ENCODE measurements at places on chromosomes 2 and 18.
A peak's percentile ranks its signal among the peaks of the same experiment; 100 is the strongest.

- no peak overlapping the region for H3K27ac ChIP-seq
- no peak for DNase-seq
- H3K36me3 ChIP-seq, result no peaks in the 10 kb centered on the region
- H3K4me1 ChIP-seq, result no peaks in the 10 kb centered on the region
- no peaks in the 10 kb centered on the region for H3K27me3 ChIP-seq
Observed at GRCh38 chr2:43798300-43798699, 24.5 kb downstream of the DYNC2LI1 start.

GRCh38 chr2:220966636-220967035 is 605.5 kb downstream of the EPHA4 start:
- no peaks in the 10 kb centered on the region for H3K36me3 ChIP-seq
- no peak for DNase-seq
- H3K4me1 ChIP-seq, result no peaks in the 10 kb centered on the region
- no peaks in the 10 kb centered on the region for H3K27me3 ChIP-seq
- no peak overlapping the region for H3K4me3 ChIP-seq

- peaks cover 42% of the 10 kb centered on the region for H3K27me3 ChIP-seq
- H3K4me1 ChIP-seq, result peaks cover 21% of the 10 kb centered on the region
- no peak for DNase-seq
- no peak overlapping the region for H3K27ac ChIP-seq
Observed at GRCh38 chr2:25127646-25128045, 40.7 kb downstream of the POMC start.

GRCh38 chr2:24724111-24724775 is 68.9 kb downstream of the PTRHD1 start:
- H3K4me1 ChIP-seq, result peaks cover 12% of the 10 kb centered on the region
- no peak overlapping the region for H3K4me3 ChIP-seq
- no peaks in the 10 kb centered on the region for H3K27me3 ChIP-seq

GRCh38 chr18:34121200-34121721 is 103.5 kb downstream of the NOL4 start:
- DNase-seq, result no peak
- H3K4me1 ChIP-seq, result no peaks in the 10 kb centered on the region
- no peak overlapping the region for H3K4me3 ChIP-seq
- H3K27me3 ChIP-seq, result no peaks in the 10 kb centered on the region
- H3K36me3 ChIP-seq, result no peaks in the 10 kb centered on the region
- H3K27ac ChIP-seq, result no peak overlapping the region

DNA sequence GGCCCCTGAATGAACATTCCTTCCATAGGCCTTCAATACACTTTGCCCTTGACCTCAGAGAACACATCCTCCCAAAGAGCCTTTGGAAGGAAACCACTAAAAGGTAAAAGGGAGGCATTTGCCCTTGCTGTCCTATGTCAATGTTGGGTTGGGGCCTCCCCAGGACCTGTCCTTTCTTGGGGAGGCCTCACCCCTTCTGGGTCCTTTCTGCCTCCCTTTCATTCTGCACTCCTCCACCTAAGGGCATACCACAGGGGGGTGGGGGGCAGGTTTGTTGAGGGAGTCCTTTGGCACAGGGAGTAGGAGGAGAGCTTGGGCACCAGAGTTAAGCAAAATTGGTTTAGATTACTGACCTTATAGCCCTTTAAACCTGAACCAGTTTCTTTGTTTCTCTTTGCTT is 32.5 kb upstream of the ATP6V1B1 start:
- no peak for DNase-seq
- H3K36me3 ChIP-seq, result peaks cover 2% of the 10 kb centered on the region
- no peak overlapping the region for H3K4me3 ChIP-seq
- H3K27ac ChIP-seq, result no peak overlapping the region

DNA sequence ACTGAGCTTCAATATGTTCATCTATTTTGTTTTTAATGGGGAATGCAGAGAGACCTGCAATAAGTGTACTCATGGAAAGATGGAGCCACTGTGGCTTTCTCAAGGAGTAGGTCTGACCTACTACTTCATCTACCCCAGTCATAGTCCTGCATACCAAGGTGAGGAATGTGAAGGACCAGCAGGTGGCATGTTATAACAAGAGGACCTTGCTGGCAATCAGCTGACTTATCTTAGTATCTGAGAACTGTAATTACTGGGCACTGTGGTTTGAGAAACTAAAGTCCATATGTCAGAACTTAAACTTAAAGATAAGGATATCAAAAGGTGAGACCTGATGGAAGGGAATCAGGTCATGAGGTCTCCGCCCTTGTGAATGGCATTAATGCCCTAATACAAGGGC is 1104.2 kb downstream of the BCL11A start:
- H3K27ac ChIP-seq, result no peak overlapping the region
- H3K4me1 ChIP-seq, result no peaks in the 10 kb centered on the region
- H3K4me3 ChIP-seq, result no peak overlapping the region

GRCh38 chr2:36480636-36481035 is 117.3 kb downstream of the FEZ2 start:
- no peak overlapping the region for H3K27ac ChIP-seq
- no peaks in the 10 kb centered on the region for H3K27me3 ChIP-seq
- no peak overlapping the region for H3K4me3 ChIP-seq
- peaks cover 8% of the 10 kb centered on the region for H3K36me3 ChIP-seq
- DNase-seq, result no peak

DNA sequence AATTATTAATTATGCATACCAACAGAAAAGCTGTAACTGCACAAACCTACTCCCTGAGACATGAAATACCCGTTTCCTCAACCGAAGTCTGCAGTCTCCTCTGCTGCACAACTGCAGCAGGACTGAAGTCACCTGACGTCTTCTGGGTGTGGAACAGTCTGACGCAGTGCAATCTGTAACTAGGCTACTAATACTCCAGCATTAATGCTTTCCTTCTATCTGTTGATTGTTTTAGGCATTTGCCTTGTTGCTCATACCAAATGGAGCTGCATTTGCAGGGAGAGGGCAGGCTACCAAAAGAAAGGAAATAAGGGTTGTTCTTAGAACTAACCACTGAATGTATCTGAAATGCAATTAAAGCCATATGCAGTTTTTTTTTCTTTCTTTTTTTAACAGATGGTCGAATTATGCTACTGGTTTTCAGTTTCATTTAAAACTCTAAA is 40.1 kb downstream of the RTN4 start:
- peak; percentile 10 for DNase-seq
- peaks cover 74% of the 10 kb centered on the region for H3K4me1 ChIP-seq
- H3K27me3 ChIP-seq, result no peaks in the 10 kb centered on the region

DNA sequence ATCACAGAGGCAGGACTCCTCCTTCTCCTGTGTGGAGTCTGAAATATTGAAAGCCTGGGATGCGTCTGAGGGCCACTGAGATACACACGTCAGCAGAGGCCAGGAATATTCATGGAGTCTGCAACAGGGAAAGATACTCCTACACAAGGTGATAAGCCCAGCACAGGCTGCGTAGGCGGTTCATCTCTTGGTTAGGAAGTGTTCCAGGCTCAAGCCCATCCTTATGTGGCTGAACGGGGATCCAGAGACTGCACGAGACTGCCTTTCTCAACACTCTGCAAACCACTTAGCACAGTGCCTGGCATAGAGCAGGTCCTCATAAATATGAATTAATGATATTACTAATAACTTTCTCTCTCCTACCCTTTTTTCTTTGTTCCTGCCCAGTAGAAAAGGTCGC is 29.2 kb upstream of the AGPS start:
- no peaks in the 10 kb centered on the region for H3K36me3 ChIP-seq
- H3K4me1 ChIP-seq, result no peaks in the 10 kb centered on the region
- no peak overlapping the region for H3K4me3 ChIP-seq
- DNase-seq, result no peak
- no peak overlapping the region for H3K27ac ChIP-seq

DNA sequence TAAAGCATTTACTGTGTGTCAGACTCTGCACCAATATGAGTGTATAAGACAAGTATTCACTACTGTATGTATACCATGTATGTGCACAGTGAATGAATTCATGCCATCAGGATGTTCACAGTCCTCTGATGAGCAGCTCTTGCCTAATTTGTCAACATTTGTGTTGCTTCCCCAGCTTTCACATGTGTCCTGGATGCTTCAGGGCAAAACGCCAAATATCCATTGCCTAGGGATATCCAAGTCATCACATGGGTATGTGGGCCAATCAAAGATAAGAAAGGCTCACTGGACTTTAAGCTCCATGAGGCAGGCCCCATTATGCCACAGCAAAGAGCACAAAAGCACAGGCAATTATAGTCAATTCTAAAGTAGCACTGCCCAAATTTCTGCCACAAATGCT is 134.2 kb upstream of the CHAC2 start:
- no peak overlapping the region for H3K4me3 ChIP-seq
- DNase-seq, result no peak
- H3K36me3 ChIP-seq, result no peaks in the 10 kb centered on the region
- no peaks in the 10 kb centered on the region for H3K27me3 ChIP-seq

- no peak overlapping the region for H3K4me3 ChIP-seq
- H3K4me1 ChIP-seq, result no peaks in the 10 kb centered on the region
- H3K27me3 ChIP-seq, result no peaks in the 10 kb centered on the region
- H3K36me3 ChIP-seq, result peaks cover 14% of the 10 kb centered on the region
- no peak for DNase-seq
Observed at GRCh38 chr18:62928326-62928725, 213.0 kb downstream of the PHLPP1 start.

DNA sequence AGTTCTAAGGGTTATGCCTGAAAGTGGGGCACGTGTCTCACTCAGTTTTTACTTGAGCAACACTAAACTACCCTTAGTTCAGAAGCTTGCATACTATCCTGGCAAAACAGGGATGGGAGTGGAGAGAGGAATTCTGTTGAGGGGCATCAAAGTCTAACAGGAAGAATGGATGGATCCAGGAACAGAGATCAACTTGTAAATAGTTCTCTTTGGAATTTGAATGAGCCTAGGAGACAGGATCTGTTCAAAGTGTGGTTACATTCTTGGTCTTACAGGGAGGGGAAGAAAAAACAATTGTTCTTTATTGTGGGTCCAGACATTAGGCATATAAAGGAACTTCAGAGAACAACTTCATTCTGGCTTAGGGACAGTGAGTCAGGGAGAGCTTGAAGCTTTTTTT is 560.2 kb downstream of the CNTNAP5 start:
- H3K27me3 ChIP-seq, result no peaks in the 10 kb centered on the region
- H3K4me1 ChIP-seq, result no peaks in the 10 kb centered on the region
- no peaks in the 10 kb centered on the region for H3K36me3 ChIP-seq
- no peak overlapping the region for H3K27ac ChIP-seq

DNA sequence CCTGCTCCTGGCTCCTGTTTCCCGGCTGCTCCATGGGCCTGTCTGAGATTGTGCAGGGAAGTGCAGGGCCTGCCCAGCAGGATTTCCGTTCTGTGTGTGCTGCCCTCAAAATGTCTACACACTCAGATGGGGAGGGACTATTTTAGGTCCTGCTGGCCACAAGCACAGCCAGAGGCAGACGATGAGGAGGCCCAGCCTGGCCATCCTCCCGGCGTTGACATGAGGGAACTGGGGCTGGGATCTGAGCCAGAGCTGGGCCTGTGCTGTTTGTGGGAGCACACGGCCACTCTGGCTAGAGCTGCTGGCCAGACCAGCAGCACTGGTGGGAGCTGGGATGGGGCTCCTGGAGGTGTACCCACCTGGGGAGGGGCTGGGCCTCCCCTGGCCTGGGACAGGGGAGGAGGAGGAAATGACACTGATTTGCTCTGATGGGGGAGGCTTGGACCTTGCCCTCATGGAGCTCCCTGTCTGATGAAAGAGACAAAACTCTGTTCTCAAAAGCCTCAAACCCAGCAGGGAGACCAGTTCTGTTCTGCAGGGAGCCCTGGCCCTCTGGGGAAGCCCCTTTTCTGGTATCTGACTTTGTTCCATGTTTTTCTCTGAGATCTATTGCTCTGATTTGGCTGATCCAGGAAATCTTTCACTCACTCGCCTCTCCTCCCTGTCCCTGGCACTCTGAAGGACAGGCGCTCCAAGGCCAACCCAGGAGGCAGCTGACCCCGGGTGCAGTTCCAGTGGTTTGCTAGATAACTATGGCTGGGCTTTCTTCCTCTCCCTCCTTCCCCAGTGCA is 161.8 kb downstream of the DYSF start:
- H3K36me3 ChIP-seq, result no peaks in the 10 kb centered on the region
- no peak for DNase-seq
- H3K27me3 ChIP-seq, result no peaks in the 10 kb centered on the region

- no peaks in the 10 kb centered on the region for H3K36me3 ChIP-seq
- peaks cover 35% of the 10 kb centered on the region for H3K27me3 ChIP-seq
- H3K4me1 ChIP-seq, result no peaks in the 10 kb centered on the region
- no peak overlapping the region for H3K27ac ChIP-seq
- H3K4me3 ChIP-seq, result no peak overlapping the region
- no peak for DNase-seq
Observed at GRCh38 chr18:74185860-74186259, 37.5 kb downstream of the TIMM21 start.

- H3K36me3 ChIP-seq, result no peaks in the 10 kb centered on the region
- no peaks in the 10 kb centered on the region for H3K4me1 ChIP-seq
- no peak overlapping the region for H3K4me3 ChIP-seq
- no peak for DNase-seq
- no peaks in the 10 kb centered on the region for H3K27me3 ChIP-seq
Observed at GRCh38 chr18:30450927-30451326, 591.6 kb downstream of the DSC3 start.
